ENCODE measurements at places on chromosomes 6 and 20.

GRCh38 chr6:84227044-84227433, 404 bp downstream of the CEP162 start:
- no peak for DNase-seq

DNA sequence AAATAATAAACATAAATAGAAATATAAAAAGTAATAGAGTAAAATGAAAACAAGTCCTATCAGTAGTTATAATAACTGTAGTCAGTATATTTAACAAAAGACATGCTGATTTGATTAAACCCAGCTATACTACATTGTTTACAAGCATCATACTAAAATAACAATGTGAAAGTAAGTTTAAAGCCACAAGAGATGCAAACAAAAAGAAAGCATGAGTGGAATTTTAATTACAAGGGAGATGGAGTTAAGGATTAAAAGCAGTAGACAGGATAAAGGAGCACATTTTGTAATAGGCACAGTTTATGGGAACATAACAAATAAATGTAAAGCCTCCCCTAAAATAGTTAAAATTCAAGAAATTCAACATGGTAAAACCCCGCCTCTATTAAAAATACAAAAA, 41.5 kb downstream of the SENP6 start:
- DNase-seq = no peak

GRCh38 chr6:17318435-17319165, 37.4 kb downstream of the RBM24 start:
- DNase-seq = no peak

- no peak for DNase-seq
Observed at GRCh38 chr20:62545271-62545670, 69.5 kb upstream of the GATA5 start.

- DNase-seq = no peak
Observed at GRCh38 chr6:128310451-128310850, 209.9 kb downstream of the PTPRK start.

DNA sequence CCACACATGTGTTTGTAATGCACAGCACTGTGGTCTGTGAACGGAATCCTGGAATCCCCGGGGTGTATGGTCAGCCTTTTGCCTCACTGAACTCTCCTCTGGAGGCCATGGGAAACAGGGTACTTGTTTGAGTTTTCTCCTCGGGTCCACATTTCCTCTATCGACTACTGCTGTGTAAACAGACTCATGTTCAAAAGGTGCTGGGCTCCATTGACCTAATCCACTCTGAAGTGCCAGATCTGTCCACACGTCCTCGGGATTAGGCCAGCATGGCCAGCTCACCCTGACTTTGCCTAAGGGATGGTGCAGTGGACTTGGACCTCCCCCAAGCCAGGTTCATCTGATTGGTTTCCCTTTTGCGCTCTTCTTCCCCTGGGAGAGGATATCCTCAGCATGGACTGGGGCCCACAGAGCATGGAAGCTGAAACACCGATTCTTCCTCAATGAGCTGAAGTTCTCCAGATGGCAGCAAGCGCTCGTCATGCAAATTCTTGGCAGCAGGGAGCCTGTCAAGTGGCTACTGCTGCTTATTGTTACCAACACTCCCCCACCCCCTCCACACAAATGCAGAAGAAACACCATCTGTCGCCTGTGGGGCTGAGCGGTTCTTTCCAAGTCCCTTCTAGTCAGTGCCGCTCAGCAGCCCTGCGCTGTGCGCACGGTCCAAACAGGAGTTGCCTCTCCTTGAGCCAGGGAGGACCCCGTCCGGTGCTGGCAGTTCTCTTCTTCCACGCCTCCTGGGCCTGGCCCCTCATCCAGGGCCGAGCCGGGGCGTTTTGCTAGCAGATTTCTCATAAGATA, 292.6 kb upstream of the MARCKS start:
- DNase-seq = no peak

DNA sequence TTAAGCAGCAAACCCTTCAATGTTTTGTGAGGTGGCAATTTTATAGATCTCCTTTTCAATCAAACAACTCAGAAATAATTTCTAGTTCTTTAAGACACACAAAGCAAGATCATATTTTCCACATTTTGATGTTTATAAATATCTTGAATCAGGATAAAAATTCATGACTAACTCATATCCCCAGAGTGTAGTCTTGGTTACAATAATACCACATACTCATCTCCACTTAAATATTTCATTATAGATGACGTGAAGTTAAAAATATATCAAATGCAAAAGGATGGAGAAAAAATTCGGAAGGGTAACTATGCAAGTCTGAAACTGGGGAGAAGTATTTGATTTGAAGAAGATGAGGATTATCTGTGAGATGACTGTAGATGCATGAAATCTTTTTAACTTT, 59.8 kb upstream of the HIVEP1 start:
- DNase-seq = no peak

- no peak for DNase-seq
Observed at GRCh38 chr6:43951063-43951755, 176.0 kb downstream of the MRPL14 start.

DNA sequence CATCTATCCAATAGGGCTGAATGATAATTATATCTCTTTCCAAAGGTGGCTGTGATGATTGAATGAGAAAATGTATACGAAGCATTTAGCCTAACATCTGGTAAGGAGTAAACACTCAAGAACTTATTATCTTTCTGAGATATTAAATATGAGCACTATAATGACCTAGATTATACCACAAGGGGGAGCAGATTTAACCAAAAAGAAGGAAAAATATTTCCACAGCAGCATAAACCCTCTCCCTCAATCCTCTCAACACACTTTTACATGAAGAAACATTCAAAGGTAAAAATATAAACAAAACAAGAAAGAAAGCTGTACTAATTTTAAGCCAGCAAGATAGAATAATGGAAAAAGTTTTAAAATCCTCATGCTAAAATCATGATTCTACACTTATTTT, 68.4 kb downstream of the SHPRH start:
- DNase-seq = no peak

DNA sequence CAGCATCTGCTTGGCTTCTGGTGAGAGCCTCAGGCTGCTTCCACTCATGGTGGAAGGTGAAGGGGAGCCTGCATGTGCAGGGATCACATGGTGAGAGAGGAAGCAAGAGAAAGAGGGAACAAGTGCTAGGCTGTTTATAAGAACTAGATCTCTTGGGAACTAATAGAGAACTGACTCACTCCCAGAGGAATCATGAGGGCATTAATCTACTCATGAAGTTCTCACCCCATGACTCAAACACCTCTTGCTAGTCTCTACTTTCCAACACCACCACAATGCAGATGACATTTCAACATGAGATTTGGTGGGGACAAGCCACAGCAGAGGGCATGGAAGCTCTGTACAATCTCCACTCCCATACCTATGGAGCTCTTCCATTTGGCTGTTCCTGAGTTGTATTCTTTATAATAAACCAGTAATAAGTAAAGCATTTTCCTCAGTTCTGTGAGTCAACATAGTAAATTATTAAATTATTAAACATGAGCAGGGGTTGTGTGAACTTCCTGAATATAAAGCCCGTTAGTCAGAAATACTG, 524.1 kb upstream of the NRSN1 start:
- DNase-seq = no peak

GRCh38 chr6:5132731-5133130, 47.6 kb downstream of the PPP1R3G start:
- no peak for DNase-seq

DNA sequence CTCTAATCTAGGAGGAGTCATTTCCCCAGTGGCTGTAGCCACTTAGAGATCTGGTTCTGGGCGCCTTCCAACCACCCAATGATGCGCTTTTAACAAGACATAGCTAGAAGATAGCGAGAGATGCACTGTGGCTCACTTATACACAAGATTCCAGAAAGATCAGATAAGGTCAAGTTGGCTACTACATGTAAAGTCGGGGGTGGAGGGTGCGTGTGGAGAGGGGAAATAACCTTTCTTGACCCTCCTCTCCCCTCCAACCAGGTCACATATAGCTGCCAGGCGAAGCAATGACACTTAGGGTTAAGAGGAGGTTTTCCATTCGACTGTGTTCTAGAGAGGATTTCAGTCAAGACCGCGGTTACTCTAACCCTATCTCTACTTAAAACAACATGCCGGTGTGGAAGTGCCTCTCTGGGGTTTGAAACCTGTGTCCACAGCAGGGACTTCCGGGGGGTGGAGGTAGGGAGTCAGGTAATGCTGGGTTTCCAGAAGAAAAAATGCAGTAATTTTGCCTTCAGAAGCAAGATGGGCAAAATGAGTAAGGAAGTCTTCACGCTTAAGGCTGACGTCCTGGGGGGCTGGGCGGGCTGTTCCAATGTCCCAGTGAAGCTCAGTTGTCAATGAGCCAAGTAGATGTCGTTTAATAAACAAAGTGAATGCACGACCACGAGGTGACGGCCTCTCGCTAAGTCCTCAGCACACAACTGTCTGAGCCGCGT, 1.8 kb upstream of the SIM1 start:
- no peak for DNase-seq

- DNase-seq = no peak
Observed at GRCh38 chr20:64069614-64070243, 6.7 kb downstream of the TCEA2 start.

- DNase-seq = no peak
Observed at GRCh38 chr6:98458708-98459107, 375.7 kb upstream of the POU3F2 start.

Measured in stimulated activated CD4-positive, alpha-beta T cell treated with anti-CD3 and anti-CD28 coated beads, TNF-alpha, amount 100 ng/mL, for 1 hour (primary cell).